Non-pigmented ciliary epithelial cell (primary cell): ENCODE measurements at places on chromosomes 16 and 17.

DNA sequence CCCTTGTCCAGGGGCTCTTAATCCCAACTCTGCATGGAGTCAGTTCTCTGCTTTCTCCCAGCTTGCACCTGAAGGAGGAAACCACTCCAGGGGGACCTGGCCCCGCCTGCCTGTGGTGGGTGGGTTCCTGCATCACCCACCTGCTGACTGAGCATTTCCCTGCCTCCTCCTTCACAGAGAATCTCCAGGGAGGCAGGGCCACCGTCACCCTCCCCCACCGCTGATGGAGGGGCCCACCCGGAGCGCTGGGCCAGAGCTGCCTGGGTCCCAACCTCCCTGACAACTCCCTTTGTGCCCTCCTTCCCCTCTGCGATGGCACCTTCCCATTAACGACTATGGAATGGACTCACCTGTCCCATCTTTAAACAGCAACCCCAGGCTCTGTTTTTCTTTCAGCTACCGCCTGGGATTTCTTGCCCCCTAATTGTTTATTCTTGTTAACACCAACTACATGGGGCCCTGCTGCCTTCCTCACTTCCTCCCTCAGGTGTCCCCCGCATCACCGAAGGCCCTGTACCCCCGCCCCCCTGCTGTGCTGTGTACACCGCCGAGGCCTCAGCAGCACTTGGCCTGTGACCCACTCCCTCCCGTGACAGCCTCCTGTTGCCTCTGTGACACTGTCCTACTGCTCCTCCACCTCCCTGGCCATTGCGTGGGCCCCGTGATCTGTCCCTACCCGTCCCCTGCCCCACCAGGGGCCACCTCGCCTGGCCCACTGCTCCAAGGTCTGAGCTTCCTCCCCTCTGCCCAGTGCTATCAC lies 842 bp upstream of the TEDC2 start:
- no peak for DNase-seq

- DNase-seq, result no peak
Observed at GRCh38 chr17:8856869-8857575, 10.5 kb downstream of the PIK3R6 start.

- DNase-seq, result no peak
Observed at GRCh38 chr17:19533718-19534561, at the start of gene SLC47A1. Gene SLC47A1, plus strand, starts transcription at chr17:19533854. Its CDS starts 86 bp downstream, at chr17:19533940.

DNA sequence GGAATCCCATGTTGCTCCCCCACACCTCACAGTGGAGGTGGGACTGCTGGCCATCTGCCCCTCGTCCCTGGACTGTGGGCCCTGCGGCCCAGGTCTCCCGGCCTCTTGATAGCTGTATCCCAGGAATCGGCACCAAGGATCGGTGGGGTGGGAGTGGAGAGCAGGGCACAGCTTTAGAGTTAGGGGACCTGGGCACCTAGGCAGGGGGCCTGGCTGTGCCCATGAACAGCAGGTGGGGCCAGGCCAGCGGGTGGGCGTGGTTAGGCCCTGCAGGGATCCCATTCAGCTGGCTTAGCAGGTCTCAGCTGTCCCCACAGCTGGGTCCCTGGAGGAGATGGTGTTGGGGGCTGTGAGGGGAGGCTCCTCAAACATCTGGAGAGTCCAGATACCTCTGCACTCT lies 49.2 kb downstream of the SREBF1 start:
- DNase-seq, result no peak

DNA sequence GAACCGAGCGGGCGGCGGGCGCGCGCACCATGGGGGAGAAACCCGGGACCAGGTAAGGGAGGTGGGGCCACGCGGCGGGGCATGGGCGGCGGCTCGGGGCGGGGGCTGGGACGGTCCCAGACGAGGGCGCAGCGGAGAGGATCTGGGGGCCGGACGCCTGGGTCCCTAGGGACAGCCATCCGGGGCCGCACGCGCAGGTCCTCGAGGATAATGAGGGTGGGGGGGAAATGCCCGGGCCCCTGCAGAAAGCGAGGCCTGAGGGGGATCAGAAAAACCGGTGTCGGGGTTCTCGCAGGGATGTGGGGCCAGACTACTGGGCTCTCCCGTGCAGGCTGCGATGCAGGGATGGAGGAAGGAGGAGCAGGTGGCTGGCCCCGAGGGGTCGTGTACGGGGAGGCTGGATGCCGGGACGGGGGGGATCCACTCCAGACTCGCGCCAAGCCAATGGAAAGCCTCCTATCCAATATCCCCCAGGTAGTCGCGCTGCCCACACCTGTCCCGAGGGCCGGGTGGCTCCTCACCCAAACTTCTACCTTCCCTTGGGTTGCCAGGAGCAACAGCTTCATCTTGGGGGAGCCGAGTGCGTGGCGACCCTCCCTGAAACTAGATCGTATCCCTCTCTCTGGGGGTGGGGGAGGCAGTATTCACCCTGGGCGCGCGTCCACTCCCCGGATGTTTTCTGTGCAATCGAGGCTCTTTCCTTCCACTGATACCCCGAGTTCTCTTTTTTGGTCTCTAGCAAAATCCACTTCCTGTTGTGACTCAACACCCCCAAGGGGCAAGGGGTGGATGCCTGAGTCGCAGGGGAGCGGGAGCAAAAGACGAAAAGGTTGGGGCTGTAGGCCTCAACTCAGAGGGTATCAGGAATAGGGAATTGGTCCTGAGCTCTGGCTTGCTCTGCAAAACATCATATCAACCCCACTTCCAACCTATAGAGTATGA lies 532 bp downstream of the ARRB2 start:
- DNase-seq, result no peak
